SW 1271 (cell line): ENCODE measurements at places on chromosomes 16 and 17.

DNA sequence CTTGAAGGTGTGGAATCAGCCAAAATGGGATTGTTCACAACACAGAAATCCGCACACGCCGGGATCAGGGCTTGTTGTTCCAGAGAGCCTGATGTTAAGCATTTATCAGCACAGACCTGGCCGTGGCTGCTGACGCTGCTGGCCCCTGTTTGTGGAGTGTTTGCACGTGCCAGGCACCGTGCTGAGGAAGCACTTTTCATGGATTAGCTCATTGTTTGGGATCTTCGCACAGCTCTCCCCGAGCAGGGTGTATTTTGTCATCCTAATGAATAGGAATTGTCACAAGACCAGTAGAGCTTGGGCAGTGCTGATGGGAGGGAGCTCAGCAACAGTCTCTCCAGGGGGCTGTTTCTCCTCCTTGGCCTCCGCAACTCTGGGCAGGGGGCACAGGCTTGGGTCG, 160.4 kb upstream of the PLCG2 start:
- DNase-seq, result no peak

GRCh38 chr16:51107742-51108141, 43.3 kb downstream of the SALL1 start:
- no peak for DNase-seq

- DNase-seq, result no peak
Measured at GRCh38 chr16:67962135-67962534, 6.3 kb downstream of the SLC12A4 start.

GRCh38 chr16:84660973-84661372, 12.7 kb downstream of the KLHL36 start:
- DNase-seq, result no peak

DNA sequence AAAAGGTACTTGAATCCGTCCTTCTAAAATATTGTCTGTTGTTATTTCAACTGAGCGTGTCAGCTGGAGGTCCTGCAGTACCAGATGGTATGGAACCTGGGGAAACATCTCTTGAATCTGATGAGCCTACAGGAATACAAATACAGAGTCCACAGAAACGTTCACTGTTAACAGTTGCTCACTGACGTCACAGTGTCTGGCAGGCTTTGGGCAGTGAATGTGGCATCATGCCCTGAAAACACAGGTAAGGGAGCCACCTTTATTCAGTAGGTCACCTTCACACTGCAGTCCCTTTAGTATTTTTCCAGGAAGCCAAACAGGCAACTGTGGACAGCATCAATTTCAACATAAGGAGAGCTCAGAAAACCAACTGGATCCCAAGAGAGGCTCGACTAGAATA, 56.1 kb downstream of the AMFR start:
- DNase-seq, result no peak

GRCh38 chr16:67000384-67001351, 12.3 kb downstream of the CES4A start:
- peak; percentile 17 for DNase-seq

- DNase-seq, result no peak
Measured at GRCh38 chr16:47045459-47045858, 72.0 kb upstream of the DNAJA2 start.

- DNase-seq, result no peak
Measured at GRCh38 chr16:85475691-85476300, 137.3 kb upstream of the GSE1 start.

GRCh38 chr17:56909742-56910508, 3.9 kb downstream of the TRIM25 start:
- no peak for DNase-seq

DNA sequence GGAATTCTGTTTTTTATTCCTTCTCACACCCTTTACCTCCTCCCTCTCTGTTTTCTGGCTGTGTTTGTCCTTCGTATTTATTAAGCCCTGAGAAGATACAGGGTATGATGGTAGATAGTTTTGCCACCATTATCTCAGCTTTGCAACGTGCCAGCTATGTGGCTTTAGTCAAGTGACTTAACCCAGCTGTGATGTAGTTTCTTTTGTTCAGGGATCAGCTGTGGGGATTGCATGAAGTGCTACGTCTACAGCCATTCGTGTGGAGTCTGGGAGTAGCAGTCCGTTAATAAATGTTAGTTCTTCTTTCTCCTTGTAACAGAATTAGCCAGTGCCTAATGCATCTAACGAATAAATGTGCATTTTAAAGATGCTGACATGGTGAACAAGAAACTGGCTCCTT, 128.4 kb downstream of the HAPSTR1 start:
- no peak for DNase-seq

DNA sequence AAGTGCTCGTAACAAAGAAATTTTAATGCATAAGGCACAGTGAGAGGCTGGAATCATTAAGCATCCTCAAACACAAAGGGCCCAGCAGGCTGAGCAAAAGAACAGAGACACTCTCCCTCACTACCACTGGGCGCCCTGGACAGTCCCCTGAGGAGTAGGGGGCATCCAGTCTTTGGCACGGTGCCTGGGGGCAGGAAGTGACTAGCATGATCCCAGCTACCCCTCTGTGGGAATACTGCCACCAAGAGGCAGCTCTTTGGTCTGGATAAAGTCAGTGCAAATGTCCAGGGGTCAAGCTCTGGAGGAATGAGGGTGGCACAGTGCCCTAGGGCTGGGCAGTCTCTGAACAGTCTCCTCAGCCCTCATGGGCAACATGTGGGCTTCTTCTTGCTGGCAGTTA, 2.6 kb upstream of the PROCA1 start:
- no peak for DNase-seq

- no peak for DNase-seq
Measured at GRCh38 chr17:38476549-38476948, 48.3 kb downstream of the ARHGAP23 start.

GRCh38 chr17:17298108-17298507, 5.1 kb upstream of the NT5M start:
- DNase-seq, result no peak

GRCh38 chr16:29012913-29013553, 28.2 kb downstream of the LAT start:
- no peak for DNase-seq

DNA sequence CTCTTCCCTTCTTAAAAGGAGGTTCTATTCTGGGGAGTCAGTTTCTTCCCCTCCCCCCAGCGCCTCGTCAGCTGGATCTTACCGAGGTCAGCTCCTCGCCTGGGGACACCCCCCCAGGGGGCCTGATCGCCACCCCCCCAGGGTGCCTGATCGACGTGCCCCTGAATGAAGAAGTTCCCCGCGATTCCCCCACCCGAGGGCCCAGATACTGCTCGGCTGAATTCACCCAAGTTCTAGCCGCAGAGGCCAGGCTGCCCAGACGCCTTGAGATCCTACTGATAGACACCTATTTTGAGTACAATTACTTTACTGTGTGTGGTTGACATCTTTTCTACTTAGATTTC, 1.4 kb downstream of the RAB11FIP3 start:
- no peak for DNase-seq

- no peak for DNase-seq
Measured at GRCh38 chr16:53945996-53946395, 242.0 kb downstream of the FTO start.

DNA sequence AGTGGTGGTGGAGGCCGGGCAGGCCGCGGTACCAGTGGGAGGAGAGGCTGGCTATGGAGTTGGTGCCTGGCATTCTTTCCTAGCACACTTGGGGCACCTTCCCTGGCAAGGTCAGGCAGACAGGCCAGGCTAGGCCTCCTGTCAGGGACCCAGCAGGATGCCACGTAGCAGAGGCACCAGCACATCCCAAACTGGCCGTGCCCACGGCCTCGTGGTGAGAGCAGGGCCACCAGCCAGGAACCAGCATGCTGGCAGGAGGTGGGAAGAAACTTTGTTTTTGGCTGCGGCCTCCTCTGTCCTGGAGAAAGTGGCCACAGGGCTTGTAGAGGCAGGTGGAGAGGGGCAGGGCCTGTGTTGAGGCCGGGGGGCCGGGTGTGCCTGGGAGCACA, 57.6 kb upstream of the CBFA2T3 start:
- DNase-seq, result no peak

DNA sequence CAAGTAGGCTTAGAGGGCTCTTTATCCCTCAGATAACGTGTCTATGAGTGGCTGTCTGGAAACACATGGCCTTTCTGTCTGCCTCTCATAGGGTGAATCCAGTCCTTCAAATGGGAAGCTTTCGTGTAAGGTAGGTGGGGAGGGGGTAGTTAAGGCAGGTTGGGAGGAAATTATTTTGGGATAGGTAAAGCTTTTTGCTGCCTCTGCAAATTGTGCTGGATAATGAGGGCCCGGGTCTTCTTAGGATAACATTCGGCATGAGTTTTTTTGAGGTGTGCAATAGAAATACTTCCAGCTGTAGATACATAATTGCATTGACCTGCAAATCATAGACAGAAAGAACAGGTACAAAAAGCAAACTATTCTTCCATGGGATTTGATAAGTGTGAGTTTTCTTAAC, 189.7 kb downstream of the PRKCA start:
- no peak for DNase-seq

DNA sequence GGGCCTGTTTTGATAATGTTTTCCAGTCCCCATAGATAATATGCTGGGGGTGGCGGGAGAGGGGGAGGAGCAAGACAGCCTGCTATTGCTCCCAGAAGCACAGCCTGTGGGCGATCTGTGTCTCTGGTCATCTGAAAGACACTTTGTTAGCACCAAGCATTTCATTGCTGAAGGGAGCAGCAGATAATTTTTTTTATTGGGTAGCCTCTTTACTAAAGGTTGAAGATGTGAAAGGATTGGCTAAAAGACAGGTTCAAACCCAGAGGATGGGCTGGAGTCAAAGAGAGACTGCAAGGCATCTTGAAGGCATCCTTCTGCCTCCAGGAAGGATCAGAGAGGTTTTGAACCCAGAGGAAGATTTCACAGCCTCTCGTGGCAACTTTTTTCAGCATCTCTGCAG, 60.6 kb downstream of the C17orf67 start:
- DNase-seq, result no peak

DNA sequence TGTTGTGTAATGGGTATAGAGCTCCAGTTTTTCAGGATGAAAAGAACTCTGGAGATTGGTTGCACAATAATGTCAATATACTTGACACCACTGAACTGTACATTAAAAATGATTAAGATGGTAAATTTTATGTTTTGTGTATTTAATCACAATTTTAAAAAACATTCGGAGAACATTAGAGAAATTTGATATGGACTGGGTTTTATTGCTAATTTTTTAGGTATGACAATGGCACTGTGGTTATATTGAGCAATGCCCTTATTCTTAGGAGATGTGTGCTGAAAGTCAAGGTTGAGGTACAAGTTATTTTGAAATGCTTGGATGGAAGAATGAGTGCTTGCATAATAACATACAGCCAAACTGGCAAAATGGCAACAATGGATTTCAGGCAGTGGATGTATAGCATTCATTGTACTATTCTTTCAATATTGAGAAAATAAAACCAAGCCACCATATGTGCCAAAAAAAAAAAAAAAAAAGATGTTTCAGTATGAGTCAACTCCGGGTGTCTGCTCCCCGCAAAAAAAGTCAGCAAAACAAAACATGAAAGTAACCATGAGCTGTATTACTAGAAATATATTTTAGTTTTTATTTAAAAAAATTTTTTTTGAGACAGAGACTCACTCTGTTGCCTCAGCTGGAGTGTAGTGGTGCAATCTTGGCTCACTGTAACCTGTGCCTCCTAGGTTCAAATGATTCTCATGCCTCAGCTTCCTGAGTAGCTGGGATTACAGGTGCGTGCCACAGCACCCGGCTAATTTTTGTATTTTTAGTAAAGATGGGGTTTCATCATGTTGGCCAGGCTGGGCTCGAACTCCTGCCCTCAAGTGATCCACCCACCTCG, 19.8 kb downstream of the HOXB1 start:
- no peak for DNase-seq

GRCh38 chr17:58060596-58061191, 22.5 kb upstream of the DYNLL2 start:
- no peak for DNase-seq
